ENCODE measurements at places on chromosomes 5 and 9.

GRCh38 chr9:88767504-88767790 is 223.8 kb upstream of the S1PR3 start:
- DNase-seq, result no peak

DNA sequence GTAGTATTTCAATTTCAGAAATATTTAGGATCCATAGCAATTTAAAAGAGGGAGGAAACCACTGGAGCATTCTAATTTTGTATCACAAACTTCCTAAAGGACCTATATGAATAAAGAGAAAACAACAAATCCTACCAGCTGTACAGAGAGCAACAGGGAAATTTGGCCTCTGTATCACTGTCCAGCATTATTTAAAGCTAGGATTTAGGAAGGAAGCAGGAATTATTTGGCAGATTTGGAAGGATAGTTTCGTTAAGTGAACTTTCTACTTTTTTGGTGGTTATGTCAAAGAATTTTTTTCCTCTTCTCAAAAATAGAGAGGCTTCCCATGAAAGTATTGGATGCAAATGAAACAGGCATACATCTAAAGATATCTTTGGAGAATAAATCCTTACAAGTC is 269.7 kb downstream of the RAB3C start:
- no peak for DNase-seq

GRCh38 chr5:117095346-117096332 is 521.0 kb upstream of the SEMA6A start:
- DNase-seq, result no peak

- no peak for DNase-seq
Observed at GRCh38 chr5:82218374-82219156, 59.6 kb downstream of the RPS23 start.

- DNase-seq, result peak; percentile 29
Observed at GRCh38 chr5:140145818-140146522, 20.2 kb downstream of the IGIP start.

DNA sequence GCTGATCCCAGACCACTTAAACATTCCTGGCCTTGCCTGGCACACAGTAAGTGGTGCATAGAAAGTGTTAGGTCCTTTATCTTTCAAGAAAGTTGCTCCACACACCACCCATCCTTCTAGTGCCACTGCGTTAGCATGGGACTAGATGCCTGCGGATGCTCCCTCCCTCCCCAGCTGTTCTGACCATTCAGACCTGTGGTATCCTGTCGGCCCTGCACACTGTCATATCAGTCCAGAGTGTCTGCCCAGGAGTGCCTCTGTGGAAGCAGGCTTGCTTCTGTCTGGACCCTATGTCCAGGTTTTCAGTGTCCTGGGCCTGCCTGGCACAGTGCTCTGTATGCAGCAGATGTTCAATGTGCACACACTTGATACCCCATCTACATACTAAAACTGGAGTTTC is 38.3 kb upstream of the SMU1 start:
- no peak for DNase-seq

DNA sequence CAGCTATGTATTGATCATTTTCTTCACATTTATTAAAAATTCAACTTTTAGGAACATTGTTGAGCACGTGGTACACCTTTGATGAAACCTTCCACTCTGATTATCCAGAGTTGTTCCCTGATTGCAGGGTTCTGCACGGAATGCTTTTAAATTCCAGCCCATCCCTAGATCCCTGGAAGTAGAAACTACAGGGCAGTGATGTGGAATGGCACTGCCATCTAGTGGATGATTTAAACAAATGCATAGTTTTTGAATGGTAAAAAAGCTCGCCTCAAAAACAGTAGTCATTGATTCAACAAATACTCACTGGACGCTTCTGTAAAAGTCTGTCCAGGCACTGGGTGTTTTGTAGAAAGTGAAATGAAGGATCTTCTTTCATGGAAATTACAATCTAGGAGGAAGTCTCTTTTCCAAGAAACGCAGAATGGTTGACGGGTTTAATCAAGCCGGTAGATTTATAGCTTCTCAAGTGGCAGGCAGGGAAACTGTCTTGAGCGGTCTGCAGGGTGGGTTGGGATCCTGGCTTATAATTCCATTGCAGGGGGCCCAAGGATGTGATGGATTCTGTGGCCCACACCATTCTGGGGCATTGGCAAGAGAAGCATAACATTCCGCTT is 118.4 kb downstream of the ARHGAP26 start:
- DNase-seq, result no peak

GRCh38 chr5:157611571-157612476 is 36.2 kb upstream of the ADAM19 start:
- DNase-seq, result no peak

DNA sequence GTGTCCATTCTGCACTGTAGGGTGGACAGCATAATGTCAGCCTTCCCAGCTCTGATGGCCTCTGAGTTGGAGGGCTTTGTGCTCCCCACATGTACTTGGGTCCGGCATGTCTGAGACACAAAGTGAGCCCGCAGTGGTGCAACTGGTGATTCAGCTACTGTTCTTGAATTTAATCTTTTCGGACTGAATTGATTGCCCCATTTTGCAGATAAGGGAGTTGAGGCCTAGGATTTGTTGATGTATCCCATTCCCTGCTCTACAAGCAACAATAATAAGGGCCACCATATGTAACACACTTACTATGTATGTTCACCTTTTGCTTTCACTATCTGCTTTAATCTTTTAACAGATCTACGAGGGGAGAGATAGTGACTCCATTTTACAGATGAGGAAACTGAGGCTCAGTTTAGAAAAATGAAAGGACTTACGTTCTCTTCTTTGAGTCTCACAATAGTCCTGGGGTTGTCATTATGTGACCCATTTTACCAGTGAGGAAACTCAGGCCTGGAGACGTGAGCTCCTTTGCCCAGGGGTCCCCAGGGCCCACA is 4.5 kb downstream of the GSN start:
- DNase-seq, result no peak

GRCh38 chr9:79687131-79687447 is 115.3 kb downstream of the TLE4 start:
- peak; percentile 10 for DNase-seq

GRCh38 chr9:77906991-77907390 is 124.6 kb downstream of the GNAQ start:
- DNase-seq, result no peak

DNA sequence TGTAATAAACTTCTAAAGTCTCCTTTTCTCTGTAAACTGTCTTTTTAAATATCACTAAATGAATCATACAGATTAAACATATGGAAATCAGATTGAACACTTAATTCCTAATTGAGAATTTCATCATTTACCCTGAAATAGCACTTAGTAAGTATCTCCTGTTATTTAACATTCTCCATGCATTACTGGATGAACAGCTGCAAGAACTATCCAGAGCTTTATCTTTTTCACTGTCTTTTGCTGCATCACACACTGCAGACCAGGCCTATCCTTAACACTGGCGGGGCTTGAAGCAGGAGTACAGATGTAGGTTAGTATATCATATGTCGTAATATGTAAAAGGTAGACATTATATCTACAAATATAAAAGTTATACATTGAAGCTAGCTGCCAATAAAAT is 108.7 kb upstream of the EFNA5 start:
- DNase-seq, result no peak

- no peak for DNase-seq
Observed at GRCh38 chr9:81479573-81479972, 209.8 kb downstream of the TLE1 start.

- no peak for DNase-seq
Observed at GRCh38 chr9:116975126-116975525, 288.0 kb downstream of the TRIM32 start.

DNA sequence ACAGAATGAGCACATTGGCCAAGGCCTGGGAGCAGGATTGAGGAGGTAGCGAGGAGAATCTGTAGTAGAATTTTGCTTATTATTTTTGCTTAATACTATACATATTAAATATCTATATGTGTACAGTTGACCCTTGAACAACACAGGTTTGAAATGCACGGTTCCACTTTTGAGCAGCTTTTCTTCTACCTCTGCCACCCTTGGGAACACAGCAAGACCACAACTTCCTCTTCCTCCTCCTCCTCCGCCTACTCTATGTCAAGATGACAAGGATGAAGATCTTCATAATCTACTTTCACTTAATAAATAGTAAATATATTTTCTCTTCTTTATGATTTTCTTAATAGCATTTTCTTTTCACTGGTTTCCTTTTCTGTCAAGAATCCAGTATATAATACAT is 541.4 kb downstream of the KCTD16 start:
- DNase-seq, result no peak

DNA sequence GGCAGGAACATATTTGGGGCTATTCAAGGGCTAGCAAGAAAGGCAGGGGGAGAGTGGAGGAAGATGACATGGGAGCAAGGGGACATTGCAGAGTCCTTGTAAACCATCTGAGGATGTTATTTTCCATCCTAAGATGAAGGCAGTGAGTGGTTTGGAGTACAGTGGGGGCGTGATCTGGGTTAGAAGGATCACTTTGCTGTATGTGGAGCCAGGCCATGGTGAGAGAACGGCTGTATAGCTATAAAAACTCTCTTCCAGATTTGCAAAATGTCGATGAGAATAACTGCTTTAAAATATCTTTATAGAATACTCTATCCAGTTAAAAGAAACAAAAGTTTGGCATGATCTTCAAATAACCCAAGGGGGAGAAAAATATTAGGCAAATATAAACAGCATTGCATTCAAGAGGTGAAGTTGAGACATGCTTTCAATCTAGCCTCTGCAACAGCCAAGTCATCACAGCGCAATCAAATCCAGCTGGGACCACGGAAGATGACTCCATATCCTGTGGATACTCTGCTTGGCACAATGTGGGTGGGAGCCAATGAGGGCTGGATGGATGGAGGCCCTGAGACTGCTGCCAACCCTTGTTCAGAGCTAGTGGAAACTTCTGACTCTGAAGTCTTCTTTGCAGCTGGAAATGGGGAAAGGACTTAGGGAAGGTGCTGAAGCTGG is 111.5 kb upstream of the BASP1 start:
- DNase-seq, result no peak

- no peak for DNase-seq
Observed at GRCh38 chr9:132283863-132284262, 70.9 kb downstream of the SETX start.

DNA sequence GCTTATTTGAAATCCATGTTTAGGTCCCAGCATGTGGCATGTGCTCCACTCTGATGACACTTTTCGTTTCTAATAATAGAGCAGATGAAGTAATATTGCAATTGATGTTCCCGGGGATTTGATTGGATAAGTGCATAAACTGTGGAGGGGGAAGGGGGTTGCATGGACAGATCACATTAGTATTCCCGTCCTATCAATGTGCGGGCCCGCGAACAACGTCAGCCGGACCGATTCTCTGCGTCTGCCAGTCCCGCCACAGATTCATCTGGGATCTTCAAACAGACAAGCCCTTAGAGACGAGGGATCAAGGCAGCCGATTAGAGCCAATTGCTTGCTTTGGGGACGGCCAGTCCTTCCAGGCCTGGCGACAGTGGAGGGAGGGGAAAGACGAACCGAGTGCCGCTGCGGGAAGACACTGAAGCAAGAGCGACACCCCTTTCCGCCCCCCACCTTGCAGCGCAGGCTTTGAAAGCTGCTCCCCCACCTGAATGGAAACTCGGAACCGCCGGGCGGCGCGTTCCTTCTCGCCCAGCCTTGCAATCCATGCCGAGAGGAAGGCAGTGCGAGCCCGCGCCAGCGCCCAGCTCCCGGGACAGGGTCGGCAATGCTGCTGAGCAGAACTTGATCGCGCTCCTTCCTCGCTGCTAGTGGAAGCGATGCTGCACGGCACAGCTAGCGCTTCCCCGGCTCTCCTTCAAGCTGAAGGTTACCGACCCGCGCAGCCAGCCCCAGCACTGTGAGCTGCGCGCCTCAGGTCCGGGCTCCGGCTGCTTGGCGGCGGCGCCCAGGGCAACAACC is at the start of gene RGS7BP:
Gene RGS7BP (plus strand): TSS at position 247 of the 798 bp plus-strand sequence. CDS start 610 bp downstream, outside the sequence.
- DNase-seq, result no peak

GRCh38 chr5:150516011-150516410 is 8.1 kb downstream of the NDST1 start:
- DNase-seq, result no peak

- no peak for DNase-seq
Observed at GRCh38 chr5:133113331-133114061, 61.7 kb downstream of the HSPA4 start.

DNA sequence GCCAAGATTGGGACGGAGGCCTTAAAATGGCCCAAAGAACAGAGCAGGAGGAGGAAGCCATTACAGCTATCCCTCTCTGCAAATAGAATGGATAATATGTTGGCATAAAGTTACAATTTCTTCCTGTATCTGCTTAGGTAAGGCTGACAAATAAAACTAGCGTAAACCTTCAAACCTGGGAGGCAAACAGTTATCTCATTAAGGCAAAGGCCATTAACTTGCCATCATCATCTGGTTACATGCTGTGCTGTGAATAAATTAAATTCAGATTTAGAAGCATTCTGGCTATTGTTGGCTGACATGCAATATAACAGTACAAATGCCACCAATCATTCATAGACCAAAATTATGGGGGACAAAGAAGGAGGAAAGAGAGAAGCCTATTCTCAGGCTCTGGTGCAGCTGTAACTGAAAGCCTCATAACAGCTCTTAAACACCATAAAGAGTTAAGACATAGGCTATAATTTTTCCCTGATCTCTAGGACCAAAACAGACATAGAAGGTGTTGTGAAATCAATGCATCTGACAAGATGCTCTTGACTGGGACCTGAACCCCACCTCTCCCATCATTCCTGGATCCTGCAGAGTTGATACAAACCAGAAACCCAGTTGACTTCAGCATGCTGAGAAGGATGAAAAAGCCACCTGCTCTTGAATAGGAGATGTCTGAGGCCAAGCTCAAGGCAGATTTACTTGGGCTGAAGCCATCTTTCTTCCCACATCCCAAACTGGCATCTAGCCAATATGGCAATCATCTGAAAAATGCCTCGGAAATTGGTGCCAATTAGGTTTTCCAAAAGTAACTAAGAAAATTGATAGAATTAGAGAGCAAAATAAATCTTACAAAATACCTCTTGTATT is 62.5 kb downstream of the PLCXD3 start:
- no peak for DNase-seq

DNA sequence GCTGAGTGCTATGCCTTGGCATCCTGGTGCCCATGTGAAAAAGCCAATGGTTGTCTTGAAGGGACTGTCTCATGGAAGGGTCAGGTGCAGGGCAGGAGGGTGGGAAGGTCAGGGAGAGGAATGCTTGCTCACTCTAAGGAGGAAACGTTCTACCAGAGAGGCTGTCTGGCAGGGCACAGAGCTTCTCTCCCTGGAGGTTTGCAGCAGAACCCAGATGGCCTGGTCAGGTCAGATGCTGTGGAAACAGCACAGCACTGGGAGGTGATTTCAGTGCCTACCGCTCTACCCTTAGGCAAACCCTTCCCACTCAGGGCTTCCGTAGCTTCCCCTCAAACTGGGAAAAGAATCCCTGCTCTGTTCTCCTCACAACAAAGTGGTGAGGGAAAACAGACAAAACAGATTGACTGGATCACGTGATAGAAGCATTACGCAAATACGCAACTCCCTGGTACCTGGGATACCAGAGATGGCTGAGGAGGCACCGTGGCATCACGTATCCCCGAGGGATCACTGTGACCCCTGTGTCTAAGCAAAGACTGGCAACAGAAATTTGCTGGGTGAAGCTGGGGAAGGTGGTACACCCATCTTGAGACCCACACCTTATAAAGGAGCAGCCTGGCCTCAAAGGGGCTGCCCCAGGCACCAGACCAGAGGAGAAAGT is 3.9 kb upstream of the MGAT1 start:
- DNase-seq, result no peak

GRCh38 chr9:137053944-137054931 is at the start of gene ENTPD2:
Gene ENTPD2 (minus strand): TSS chr9:137054061. CDS start chr9:137053997, 64 bp downstream.
- no peak for DNase-seq

- DNase-seq, result no peak
Observed at GRCh38 chr5:73818357-73818756, 192.4 kb downstream of the ARHGEF28 start.

GRCh38 chr9:88737876-88738275 is 202.9 kb downstream of the NXNL2 start:
- no peak for DNase-seq

GRCh38 chr9:12764150-12764549 is 10.7 kb upstream of the LURAP1L start:
- DNase-seq, result no peak
